ENCODE measurements at places on chromosomes 6 and 20.

DNA sequence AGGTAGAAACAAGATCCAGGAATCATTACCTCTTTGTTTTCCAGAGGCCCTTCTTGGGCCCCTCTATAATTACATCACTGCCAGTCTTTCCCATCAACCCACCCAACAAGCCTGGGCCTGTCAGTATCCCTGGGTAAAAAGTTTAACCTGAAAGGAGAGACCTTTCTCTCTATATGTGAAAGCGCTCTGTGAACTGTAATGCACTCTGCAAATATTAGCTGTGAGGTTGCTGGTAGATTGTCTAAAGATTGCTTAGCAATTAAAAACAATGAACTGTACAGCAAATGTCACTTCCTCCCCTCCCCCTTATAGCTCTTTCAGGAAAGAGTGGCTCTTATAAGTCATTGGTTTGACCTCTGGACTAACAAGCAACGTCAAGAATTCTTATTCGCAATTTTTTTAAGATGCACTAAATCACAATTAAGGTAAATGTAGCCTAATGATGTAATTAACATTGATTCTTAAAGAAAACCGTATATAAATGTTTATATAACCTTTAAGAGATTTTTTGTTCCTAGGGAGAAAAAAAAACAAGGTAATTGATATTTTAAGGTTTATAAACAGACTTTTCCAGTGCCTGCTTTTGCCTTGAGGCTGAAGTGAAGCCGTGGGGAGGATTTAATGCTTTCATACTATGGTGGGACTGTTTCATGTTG is 18.4 kb downstream of the ECT2L start:
- no peak for DNase-seq

- no peak for DNase-seq
Observed at GRCh38 chr6:168064226-168064807, 14.7 kb downstream of the FRMD1 start.

DNA sequence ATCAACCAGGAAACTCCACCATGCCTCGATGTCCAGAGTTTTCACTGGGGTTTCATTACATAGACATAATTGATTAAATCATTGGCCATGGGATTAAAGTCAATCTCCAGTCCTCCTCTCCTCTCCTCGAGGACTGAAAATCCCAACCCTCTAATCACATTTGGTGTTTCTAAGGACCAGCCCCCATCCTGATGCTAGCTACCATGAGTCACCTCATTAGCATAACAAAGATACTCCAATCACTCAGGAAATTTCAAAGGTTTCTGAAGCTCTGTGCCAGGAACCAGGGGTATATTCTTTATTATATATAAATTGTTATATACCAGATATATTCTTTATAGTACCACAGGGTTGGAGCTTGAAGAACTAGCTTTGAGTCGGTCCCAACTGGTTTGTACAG is 212.9 kb upstream of the PRND start:
- DNase-seq = no peak

- DNase-seq = no peak
Observed at GRCh38 chr6:66508433-66508832, 801.4 kb upstream of the EYS start.

DNA sequence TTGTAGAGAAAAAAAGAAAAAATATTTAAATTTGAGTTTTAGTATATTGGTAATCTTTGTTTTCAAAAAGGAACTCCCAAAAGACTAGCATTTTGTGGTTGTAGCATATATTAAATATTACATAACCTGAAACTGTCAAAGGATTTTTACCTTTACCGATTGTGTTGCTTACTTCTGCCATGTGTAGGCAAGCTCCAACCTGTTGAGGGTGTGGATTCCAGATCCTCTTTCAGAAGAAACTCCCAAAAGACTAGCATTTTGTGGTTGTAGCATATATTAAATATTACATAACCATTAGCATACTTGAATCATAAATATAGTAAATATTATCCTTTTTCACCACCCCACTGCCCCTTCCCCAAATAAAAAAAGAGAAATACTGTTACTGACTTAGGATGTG is 3.2 kb downstream of the DSE start:
- no peak for DNase-seq
